ENCODE measurements at places on chromosomes 11 and 22.

GRCh38 chr11:103867481-103867880 lies 169.0 kb upstream of the DDI1 start:
- no peak for DNase-seq

DNA sequence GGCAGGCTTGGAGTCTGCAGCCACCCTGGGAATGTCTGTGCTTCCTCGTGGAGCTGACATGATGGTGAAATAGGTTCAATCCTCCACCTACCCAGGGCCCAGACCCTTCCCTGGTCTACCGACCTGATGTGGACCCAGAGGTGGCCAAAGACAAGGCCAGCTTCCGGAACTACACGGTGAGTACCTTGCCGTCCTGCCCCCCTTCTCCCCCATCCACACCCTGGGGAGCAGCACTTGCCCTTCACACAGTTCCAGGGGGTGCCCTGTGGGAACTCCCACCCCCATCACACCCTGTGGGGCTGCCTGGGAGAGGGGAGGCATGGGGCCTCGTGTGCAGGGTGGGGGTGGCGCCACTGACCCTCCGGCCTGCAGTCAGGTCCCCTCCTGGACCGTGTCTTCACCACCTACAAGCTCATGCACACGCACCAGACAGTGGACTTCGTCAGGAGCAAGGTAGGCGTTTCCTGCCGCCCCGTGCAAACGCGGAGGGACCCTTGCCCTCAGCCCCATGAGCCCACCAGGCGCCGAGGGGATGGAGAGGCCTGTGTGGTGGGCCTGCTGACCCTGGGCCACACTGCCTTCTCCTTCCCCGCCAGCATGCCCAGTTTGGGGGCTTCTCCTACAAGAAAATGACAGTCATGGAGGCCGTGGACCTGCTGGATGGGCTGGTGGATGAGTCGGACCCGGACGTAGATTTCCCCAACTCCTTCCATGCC lies 789 bp downstream of the MIOX start:
- no peak for DNase-seq

DNA sequence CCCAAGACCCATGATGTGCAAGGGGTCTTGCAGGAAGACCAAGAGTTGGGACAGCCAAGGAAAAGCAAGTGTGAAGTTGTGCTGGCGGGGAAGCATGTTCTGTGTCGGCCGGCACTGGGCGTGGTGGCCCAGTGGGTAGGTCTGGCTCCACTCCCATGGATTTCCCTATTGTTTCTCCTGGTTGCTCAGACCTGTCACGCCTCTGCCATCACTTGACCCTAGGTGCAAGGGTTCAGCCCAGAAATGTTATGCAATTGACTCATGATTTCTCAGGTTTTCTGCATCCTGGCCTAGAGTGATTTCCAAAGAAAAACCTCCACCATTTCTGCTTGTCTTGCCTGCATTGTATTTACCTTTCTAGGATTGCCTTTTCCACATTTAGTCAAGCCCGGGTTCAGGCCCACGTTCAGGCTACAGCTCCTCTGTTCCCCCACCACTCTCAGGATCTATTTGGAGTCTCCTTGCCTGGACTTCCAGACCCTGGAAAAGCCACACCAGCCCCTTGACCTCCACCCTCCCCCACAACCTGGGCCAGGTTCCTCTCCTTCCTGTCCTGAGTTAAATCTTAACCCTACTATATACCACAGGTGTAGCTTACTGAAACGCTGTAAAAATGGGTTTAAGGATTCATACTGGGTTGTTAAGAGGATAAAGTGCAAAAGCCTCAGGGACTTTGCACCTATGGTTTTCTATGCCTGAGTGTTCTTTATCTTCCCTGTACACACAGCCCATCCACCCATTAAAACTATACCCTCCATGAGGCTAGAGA lies 17.5 kb upstream of the FOLR1 start:
- DNase-seq = no peak

DNA sequence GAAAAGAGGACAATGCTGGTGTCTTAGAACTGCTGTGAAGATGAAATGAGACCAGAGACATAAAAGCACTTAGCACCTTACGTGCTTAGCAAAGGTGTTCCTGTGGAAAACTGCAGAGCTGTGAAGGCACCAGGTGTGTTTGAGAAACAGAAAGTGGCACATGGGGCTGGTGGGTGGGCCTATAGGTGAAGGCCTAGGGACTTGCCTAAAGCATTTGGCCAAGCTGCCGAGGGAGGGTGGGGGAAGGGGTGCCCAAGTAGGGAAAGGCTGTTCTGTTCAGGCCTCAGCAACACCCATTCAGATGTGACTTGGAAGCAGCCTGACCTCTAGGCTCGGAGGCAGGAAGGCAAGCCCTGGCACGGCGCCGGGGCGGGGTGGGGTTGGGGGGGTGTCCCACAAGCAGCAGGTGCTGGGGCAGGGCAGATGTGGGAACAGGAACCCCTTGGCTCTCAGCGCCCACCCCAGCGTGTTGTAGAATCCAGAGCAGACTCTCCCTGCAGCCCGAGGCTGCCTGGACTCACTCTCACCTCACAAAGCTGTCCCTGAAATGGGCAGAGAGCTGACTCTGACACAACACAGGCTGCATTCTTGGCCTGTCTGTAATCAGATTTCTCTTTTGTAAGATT lies 366.7 kb upstream of the NARS2 start:
- no peak for DNase-seq

DNA sequence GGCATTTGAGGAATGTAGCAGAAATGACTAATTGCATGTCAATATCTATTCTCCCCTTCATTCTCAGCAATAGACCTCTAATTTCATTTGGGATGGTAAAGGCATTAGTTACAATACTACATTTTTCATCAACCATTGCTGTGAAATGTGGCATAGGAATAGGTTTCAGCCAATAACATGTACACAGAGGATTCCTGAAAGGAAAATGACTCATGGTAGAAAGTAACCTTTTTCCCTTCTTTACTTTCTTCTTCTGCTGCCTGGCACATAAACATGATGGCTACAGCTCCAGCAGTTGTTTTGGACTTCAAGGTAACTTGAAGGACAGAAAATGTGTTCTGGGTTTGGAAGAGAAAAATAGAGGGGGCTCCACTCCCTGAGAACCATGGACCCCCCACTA lies 231.8 kb upstream of the CTSC start:
- DNase-seq = no peak
